ENCODE measurements at places on chromosomes 5 and 9. TPM values are rescaled to one million over a fixed set of nuclear protein-coding genes. Genes with fewer than 3 reads are reported as not detected.

DNA sequence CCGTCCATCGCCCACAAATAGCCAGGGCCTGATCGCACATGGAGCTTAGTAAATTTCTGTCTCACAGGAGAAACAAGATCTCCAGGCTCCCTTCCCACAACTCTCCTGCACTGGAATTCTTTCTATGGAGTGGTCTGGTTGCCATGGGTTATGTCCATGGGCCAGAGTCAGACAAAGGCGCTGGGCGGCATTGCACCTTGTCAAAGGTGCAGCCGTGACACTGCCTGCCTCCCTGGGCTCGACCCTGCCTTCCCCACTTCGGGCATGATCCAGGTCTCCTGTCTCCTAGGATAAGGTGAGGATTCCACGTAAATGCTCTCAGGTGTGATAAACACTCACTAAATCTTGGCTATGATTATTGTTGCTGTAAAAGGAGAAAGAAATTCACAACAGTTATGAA lies 130.0 kb downstream of the ADAMTS16 start:
- DNase-seq: no peak

The OR13C5 gene
- total RNA-seq: not detected

The WNT8A gene
- not detected for total RNA-seq

GRCh38 chr5:94623011-94623410 lies 4.5 kb downstream of the SLF1 start:
- no peak for DNase-seq

DNA sequence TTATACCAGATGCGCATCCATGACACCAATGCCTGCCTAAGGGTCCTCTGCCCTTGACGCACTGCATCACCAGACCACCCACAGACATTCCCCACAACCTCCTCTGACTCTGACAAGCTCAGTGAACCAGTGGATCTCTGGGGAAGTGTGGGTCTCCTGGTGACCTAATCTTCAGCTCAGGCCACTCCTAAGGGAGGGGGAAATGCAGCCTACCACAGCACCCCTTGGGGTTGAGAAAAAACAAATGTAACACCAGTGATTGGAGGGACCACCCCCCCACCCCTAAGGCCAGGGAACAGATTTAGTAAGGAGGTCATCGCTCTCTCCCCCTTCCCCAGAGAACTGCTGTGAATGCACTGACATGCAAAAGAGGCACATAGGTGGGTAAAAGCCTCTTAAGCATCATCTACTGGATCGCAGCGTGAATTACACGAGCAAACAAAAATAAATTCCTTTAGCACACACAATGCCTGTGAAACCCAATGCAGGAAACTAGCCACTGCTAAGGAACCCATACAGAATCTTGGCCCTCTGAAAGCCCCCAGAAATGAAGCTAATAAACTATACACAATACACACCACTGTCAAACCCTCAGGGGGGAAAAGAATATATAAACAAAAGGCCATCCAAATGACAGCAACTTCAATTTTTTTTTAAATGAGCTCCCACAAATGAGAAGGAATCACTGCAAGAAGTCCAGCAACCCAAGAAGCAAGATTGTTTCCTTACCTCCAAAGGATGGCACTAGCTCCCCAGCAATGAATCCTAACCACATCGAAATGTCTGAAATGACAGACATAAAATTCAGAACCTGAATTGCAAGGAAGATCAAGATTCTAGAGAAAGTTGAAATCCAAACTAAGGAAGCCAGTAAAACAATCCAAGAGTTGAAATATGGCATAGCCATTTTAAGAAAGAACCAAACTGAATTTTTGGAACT lies 513.7 kb upstream of the PTGER4 start:
- DNase-seq: no peak

The NEURL1B gene
- 35.8 TPM for total RNA-seq

GRCh38 chr9:99358668-99359067 lies 136.6 kb downstream of the SEC61B start:
- DNase-seq: no peak

The CHSY3 gene
- 4.8 TPM for total RNA-seq

DNA sequence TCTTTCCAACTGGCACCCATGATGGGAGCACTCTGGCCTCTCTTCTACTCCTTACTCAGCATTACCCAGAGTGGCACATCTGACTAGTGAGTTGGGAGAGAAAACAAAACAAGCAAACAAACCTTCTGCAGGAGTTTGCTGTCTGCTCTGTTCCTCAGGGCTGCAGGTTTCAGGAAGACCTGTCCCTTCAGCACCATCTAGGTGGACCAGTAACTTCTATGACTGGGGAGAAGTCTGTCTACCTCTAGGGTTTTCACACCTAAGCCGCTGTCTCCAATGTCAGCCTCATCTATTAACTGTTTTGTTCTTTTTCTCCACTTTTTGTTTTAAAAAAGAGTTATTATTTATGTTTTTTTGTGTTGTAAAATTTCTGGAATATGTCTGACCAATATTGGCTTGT lies 58.7 kb downstream of the RAB3C start:
- no peak for DNase-seq

- DNase-seq: no peak
These were observed 96.9 kb upstream of the KLF4 start for GRCh38 chr9:107586493-107586892.

GRCh38 chr5:146109379-146109778 lies 4.0 kb upstream of the PLAC8L1 start:
- no peak for DNase-seq

The PCDHB11 gene
- total RNA-seq: 2.0 TPM

The FBN2 gene
- total RNA-seq: 1.4 TPM
